Breast epithelium (tissue), 4 donors: ENCODE measurements at places on chromosomes 7 and 10. TPM values are rescaled to one million over a fixed set of nuclear protein-coding genes. Genes with fewer than 3 reads are reported as not detected.

DNA sequence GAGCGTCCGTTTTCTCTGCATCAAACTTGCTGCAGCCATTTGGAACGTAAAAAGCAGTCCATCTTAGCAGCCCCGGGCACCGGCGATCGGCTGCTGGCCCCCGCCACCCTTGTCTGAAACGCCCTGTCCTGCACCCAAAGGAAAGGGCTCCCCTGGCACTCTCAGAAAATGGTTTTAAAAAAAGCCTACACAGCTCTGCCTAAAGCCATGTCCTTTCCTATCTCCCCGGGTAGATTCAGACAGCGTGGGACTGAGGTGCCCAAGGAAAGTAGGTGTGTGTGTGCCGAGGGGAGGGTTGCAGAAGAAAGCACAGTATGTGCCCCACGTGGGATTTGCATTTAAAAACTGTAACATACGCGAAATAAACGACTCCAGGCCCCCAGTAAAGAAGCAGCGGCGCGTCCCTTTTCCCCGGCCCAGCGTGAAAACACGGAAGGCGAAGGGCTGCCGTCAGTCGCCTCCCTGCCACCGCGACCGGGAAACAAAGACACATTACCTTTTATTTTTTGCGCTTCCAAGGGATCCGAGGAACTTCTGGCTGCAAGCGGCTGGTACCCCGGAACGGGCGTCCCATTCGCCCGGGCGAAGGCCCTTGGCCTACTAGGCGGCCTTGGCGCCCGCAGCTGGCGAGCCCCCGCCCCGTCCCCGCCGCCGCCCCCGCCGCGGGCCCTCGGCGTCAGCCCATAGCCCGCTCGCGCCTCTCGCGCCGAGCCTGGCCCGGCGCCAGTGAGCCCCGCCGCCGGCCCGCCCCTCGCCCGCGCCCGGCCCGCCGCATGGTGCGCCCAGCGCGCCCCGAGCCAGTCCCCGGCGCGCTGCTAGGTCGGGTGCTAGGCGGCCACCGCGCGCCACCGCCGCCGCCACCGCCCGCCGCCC is 304.6 kb downstream of the PRPF18 start:
- H3K36me3 ChIP-seq = no peaks in the 10 kb centered on the region
- H3K27me3 ChIP-seq = peaks cover 34% of the 10 kb centered on the region
- H3K4me3 ChIP-seq = peak overlapping the region; percentile 71
- no peaks in the 10 kb centered on the region for H3K4me1 ChIP-seq
- H3K27ac ChIP-seq = no peak overlapping the region

- no peak overlapping the region for H3K4me3 ChIP-seq
- DNase-seq = peak; percentile 40
- peaks cover 4% of the 10 kb centered on the region for H3K27me3 ChIP-seq
Observed at GRCh38 chr10:86291616-86292340, 74.8 kb downstream of the GRID1 start.

DNA sequence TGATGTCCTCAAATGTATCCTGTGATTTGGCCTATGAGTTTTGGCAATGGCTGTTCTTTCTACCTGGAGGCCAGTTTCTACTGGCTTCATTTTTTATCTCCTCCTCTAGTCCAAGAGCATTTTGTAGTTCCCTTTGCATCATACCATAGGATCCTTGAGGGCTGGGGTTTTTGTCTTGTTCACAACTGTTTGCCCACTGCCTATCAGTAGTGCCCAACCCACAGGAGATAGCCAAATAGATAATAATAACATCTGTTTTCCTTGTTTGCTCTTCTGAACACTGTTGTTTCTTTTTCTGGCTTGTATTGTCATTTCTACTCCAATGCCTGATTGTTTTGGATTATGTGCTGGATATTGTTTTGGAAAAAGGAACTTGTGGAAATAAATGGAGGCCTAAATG is 3.4 kb downstream of the CDK1 start:
- no peaks in the 10 kb centered on the region for H3K27me3 ChIP-seq
- H3K27ac ChIP-seq = no peak overlapping the region
- no peaks in the 10 kb centered on the region for H3K36me3 ChIP-seq
- DNase-seq = no peak

The THSD7A gene
- total RNA-seq = 4.0 TPM

GRCh38 chr7:157300369-157300825 is 36.4 kb upstream of the DNAJB6 start:
- H3K27me3 ChIP-seq = no peaks in the 10 kb centered on the region
- no peak overlapping the region for H3K27ac ChIP-seq
- H3K4me1 ChIP-seq = no peaks in the 10 kb centered on the region
- H3K4me3 ChIP-seq = peak overlapping the region; percentile 55
- no peak for DNase-seq

- peak overlapping the region; percentile 22 for H3K27ac ChIP-seq
- DNase-seq = no peak
- no peaks in the 10 kb centered on the region for H3K36me3 ChIP-seq
- H3K4me3 ChIP-seq = no peak overlapping the region
Observed at GRCh38 chr7:116576350-116577319, 51.8 kb downstream of the CAV1 start.

DNA sequence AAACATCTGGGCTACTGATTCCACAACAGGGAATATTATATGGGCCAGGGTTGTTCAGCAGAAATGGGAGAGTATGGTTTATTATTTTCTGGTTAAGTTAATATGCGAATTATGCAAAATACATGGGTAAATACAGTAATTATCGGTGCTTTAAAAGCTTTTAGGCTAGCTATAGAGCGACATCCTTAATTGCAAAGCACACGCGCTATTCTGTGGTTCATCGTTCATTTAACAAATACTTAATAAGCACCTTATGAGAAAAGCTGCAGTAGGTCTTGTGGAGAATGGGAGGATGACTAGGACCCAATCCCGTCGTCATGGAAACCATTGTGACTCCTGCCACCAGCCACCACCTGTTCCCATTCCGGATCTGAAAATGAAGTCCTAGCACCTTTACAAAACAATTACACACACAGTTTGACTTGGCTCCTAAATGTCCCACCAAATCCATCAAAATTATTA is 623 bp upstream of the CEP41 start:
- DNase-seq = no peak
- H3K4me3 ChIP-seq = peak overlapping the region; percentile 83
- peaks cover 12% of the 10 kb centered on the region for H3K4me1 ChIP-seq
- H3K27ac ChIP-seq = peak overlapping the region; percentile 91

- H3K27ac ChIP-seq = no peak overlapping the region
- no peaks in the 10 kb centered on the region for H3K4me1 ChIP-seq
- H3K36me3 ChIP-seq = no peaks in the 10 kb centered on the region
- no peaks in the 10 kb centered on the region for H3K27me3 ChIP-seq
- no peak overlapping the region for H3K4me3 ChIP-seq
Observed at GRCh38 chr10:127694580-127695193, 42.3 kb upstream of the FOXI2 start.

GRCh38 chr10:128766915-128767314 is 640.7 kb upstream of the MKI67 start:
- no peak overlapping the region for H3K4me3 ChIP-seq
- DNase-seq = no peak
- no peaks in the 10 kb centered on the region for H3K36me3 ChIP-seq
- H3K27ac ChIP-seq = no peak overlapping the region

DNA sequence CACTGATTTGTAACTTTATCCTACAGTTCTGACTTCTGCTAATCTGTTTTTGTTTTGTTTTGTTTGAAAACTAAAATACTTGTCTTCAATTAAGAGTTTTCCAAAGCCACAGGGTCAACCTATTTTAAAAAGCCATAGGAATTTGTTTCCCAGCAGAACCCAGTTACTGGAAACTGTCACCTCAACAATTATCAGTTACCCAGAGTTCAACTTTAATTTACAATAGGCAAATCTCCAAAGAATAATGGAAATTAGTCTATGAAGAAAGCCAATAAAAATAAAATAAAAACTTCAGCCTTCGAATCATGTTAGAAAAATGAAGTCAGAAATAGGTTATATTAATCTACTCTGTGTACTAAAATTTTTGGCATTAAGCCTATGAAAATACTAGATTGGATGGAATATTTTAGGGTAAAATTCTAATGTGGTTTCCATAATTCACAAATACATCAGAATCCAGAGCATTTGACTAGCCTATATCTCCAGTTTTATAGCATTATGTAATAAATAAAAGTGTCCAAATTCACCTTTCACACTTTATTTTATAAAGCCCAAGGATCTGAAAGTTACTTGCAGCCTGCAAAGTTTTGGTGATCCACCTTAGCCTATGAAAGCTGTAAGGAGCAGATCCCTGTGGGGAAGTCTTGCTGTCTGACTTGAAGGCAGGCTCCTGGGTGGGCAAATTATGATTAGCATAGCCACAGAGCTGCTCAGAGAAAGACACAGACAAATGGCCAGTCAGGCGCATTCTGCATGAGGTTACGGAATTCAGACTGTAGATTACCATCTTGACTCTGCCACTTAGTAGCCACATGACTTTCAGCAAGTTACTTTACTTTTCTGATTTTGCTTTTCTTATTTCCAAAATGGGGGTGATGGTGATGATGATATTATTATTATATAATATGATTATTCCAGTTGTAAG is 250.0 kb upstream of the HGF start:
- no peaks in the 10 kb centered on the region for H3K36me3 ChIP-seq
- no peak overlapping the region for H3K27ac ChIP-seq
- H3K27me3 ChIP-seq = no peaks in the 10 kb centered on the region
- no peak overlapping the region for H3K4me3 ChIP-seq

The WNT2 gene
- 1.5 TPM for total RNA-seq

The HTRA1 gene
- total RNA-seq = 152 TPM

The AKR1D1 gene
- 0.59 TPM for total RNA-seq

The SLC18A3 gene
- not detected for total RNA-seq

GRCh38 chr7:77696643-77697534 is 630 bp downstream of the RSBN1L start:
- peak; percentile 56 for DNase-seq
- peak overlapping the region; percentile 95 for H3K27ac ChIP-seq
- H3K36me3 ChIP-seq = no peaks in the 10 kb centered on the region
- H3K27me3 ChIP-seq = no peaks in the 10 kb centered on the region

DNA sequence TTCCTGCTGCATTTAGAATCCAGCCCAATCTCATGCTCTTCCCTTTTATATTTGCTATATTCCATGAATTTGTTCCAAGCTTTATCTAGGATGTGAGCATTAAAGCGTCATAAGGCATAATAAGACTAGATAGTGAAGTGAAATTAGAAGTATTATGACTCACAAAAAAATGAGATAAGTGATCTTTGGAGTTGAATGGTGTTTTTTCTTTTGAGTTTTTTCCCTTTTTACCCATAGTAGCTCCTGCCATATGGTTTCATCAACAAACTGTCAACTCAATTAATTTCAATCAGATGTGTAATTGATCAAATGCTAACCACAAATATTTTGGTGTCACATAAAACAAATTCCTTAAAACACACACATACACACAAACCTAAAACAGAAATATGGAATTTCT is 17.0 kb downstream of the KLHDC10 start:
- H3K27ac ChIP-seq = no peak overlapping the region
- no peak for DNase-seq
- no peaks in the 10 kb centered on the region for H3K4me1 ChIP-seq
- H3K4me3 ChIP-seq = no peak overlapping the region
- H3K27me3 ChIP-seq = no peaks in the 10 kb centered on the region

The C10orf105 gene
- not detected for total RNA-seq

DNA sequence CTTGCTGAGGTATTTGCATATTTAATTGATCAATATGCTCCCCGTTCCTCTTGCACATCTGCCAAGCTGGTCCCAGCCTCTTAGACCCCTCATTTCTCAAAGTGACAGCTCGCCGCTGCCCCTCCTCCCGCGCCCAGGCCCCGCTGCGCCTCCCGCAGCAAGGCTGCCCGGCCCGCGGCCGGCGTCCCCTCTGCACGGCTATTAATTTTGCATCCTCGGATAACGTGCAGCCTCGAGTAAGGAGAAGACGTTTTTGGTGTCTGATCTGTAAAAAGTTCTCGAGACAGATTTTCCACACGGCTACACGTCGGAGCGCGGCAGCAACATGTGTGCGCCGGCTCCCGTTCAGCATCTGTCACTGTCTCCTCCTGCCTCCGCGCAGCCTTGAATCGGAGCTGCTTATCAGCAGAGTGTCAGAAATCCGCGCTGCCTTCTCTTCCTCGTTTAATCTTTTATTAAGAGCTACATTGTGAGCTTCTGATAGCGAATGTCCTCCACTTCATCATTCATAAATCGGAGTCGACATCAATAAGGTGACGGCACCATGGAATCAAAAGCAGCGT is 65.3 kb downstream of the EBF3 start:
- no peak for DNase-seq
- H3K27ac ChIP-seq = no peak overlapping the region
- H3K27me3 ChIP-seq = peaks cover 23% of the 10 kb centered on the region
- H3K4me1 ChIP-seq = no peaks in the 10 kb centered on the region
- H3K4me3 ChIP-seq = no peak overlapping the region

The NODAL gene
- not detected for total RNA-seq

- H3K27me3 ChIP-seq = no peaks in the 10 kb centered on the region
- no peak overlapping the region for H3K4me3 ChIP-seq
- H3K36me3 ChIP-seq = no peaks in the 10 kb centered on the region
- DNase-seq = no peak
- no peaks in the 10 kb centered on the region for H3K4me1 ChIP-seq
Observed at GRCh38 chr7:50534690-50535290, 30.4 kb downstream of the DDC start.

DNA sequence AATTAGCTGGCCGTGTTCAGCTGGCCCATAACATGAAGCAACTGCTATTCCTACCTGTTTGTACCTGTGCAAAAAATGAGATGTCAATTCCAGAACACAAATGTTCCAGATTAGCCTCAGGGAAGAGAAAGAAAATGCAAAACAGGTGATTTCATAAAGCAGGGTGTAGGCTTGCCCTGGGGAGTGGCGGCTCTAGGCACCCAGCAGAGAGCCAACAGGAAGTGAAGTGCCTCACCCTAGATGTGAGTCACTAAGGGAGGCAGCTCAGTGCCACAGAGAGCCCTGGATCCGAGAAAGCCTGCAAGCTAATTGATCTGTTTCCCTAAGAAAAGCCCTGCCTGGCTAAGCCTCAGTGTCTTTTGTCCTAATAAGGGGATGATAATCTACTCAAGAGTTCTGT is 240.0 kb downstream of the ARHGAP21 start:
- H3K27me3 ChIP-seq = no peaks in the 10 kb centered on the region
- H3K4me1 ChIP-seq = peaks cover 4% of the 10 kb centered on the region
- H3K36me3 ChIP-seq = no peaks in the 10 kb centered on the region

- no peak for DNase-seq
- no peaks in the 10 kb centered on the region for H3K4me1 ChIP-seq
- H3K27me3 ChIP-seq = no peaks in the 10 kb centered on the region
- H3K36me3 ChIP-seq = no peaks in the 10 kb centered on the region
Observed at GRCh38 chr7:86558680-86559501, 84.8 kb upstream of the GRM3 start.

DNA sequence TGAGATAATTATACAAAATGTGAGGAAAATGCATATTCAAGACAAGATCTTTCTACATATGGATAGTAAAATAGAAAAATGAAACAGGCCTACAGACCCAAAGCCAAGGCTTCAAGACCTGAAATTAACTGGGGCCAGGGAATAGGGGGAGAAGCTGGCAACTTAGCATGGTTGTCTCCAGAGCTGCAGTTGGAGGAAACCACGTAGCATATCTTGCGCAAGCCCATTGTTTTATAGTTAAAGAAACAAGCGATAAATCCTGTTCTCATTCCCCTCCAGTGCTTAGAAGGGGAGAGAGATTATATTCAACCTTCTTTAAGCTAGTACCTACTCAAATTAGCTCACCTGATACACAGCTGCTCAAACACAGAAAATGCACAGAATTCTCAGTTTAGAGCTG is 197.1 kb downstream of the SORCS1 start:
- H3K4me1 ChIP-seq = no peaks in the 10 kb centered on the region
- no peak overlapping the region for H3K27ac ChIP-seq
- H3K4me3 ChIP-seq = no peak overlapping the region
- no peak for DNase-seq
- H3K36me3 ChIP-seq = no peaks in the 10 kb centered on the region
